ENCODE measurements at places on chromosomes 7 and 10.

DNA sequence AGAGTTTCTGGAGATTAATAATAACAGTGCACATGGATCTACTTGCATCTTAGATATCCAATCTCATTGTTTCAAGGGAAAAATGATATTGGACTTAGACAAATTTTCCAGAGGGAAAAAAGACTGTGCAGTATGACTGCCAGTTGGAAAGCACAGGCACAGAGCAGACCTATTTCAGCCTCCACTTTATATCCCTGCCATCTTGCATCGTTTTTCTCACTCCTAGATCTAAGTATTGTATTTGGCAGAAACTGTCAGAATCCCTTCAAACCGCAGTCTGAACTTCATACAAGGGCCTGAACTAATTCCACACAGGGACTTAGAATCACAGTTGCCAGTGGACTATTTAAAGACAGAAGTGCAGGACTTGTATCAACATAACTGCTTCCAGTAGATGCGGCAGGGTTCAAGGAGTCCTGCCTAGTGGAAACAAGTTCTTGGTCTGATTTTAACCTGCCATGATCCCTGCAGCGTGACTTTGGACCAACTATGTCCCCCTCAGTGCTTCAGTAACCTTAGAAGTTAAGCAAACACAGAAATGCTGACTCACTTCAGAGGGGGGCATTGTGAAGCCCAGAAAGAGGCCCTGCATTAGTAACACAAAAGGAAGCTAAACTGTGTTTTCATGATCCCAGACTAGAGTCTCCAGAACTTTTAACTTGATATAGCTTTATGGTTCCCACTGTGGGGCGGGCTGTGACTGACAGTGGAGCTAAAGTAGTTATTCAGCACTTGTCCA is 95.7 kb upstream of the PALS2 start:
- peak; percentile 23 for DNase-seq

- no peak for DNase-seq
Measured at GRCh38 chr10:110355141-110355831, 50.6 kb upstream of the SMNDC1 start.

GRCh38 chr7:112086496-112087254 is 119.5 kb downstream of the DOCK4 start:
- DNase-seq: no peak

DNA sequence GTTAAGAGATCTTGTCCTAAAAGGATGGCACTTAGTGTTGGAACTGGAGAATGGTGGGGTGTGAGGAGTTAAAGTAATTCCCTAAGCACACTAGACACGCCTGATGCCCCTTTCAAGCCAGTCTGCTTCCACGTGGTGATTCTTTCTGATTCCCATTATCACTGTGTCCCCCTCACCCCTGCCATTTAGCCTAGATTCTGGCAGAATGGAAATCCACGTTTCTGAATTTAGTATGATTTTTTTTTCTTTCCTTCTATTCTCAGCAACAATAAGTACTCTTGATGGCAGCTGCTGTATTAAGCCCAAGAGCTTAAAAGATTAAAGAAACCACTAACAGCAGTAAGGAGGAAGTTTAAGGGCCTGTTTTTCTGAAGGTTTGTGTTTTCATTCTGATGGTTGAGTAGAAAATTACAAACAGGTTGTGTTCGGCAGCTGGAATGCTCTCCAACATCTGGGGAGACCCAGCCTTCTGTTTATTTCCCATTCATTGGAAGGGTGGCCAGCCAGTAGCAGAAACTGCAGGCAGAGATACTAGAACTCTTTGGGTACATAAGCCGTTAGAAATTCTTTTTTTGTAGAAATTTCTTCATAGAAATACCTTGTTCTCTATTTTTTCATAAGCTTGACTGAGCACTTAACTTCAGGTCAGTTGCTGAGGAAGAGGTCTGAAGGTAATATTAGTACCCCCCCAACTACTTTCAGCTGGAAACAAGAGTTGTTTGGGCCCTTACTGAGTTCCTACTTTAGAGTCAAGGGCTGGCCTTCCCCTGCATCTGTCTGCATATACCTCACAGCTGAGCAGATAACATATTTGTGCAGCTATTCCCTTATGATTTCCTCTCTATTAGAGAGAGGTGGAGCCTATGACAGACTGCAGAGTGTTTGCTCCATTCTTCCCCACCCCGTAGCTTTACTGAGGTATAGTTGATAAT is 355.1 kb downstream of the AUTS2 start:
- DNase-seq: no peak

DNA sequence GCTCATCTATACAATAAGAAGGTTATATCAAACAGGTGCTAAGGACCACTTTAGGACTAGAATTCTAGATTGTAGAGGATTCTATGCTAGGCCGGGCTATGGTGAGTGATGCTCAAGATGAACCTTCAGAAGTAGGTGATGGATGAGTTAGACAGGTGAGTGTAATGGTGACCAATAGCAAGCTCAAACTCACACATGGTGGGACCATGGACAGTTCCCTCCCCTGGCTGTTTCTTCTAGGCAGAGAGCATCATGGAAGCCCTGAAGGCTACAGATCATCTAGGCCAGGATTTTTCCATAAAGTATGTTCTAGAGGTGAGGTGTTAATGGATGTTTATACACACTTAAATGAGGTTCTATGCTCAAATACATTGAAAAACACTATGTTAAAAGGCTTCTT is 162.2 kb upstream of the WDR11 start:
- no peak for DNase-seq
